ENCODE measurements at places on chromosomes 11 and 22. TPM values are rescaled to one million over a fixed set of nuclear protein-coding genes. Genes with fewer than 3 reads are reported as not detected.

- DNase-seq, result no peak
These were observed 48.2 kb downstream of the MOB2 start for GRCh38 chr11:1438261-1438966.

Gene TYR
- not detected for total RNA-seq

DNA sequence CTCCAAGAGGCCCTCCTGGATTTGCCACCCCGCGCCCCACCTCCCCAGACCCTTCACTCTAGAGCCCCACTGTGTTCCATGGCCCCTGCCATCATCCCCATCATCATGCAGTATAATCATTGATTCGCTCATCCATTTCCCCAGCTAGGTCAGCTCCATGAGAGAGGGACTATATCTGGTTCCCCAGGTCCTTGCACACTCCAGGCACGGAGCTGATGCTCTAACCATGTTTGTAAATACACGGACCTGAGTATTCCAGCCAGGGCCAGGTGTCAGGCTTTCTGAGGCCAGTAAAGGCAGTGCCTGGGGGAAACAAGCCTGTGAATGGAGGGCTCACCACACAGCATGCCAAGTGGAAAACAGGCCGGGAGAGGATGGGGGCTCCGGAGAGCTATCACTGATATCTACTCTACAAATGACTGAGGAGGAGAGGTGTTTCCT, 27.1 kb upstream of the OAF start:
- no peak for DNase-seq

- no peak for DNase-seq
These were observed 67.8 kb upstream of the CSNK2A3 start for GRCh38 chr11:11420899-11421285.

DNA sequence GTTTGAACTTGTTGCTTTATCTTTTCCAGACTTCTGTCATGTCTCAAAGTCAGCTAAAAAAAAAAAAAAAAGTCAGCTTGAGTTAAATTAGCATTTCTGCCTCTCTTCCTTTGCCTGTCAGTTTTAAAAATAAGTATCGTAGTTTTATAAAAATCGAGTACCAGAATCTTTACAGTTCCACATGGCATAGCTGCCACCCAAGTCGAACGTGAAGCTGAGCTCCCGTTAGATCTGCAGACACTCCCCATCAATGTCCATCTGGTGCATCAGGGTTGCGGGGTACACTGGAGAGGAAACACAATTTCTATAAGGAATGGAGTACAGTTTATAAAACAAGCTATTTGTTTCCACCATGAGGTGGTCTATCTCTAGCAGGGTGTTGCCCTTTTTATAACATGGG, 41.0 kb upstream of the CCND1 start:
- DNase-seq, result no peak

Gene OR51B6
- total RNA-seq, result not detected

GRCh38 chr11:120217941-120218694, 7.3 kb downstream of the OAF start:
- no peak for DNase-seq

Gene BRSK2
- 0.21 TPM for total RNA-seq

GRCh38 chr11:95605271-95605940, 184.2 kb downstream of the FAM76B start:
- no peak for DNase-seq

- DNase-seq, result no peak
These were observed 904 bp downstream of the C2CD3 start for GRCh38 chr11:74169738-74170458.

GRCh38 chr22:29856496-29856895, 18.4 kb upstream of the ASCC2 start:
- no peak for DNase-seq

Gene DAGLA
- 2.9 TPM for total RNA-seq

Gene PRODH
- total RNA-seq, result 0.43 TPM

Gene BEST1
- total RNA-seq, result 1.8 TPM

DNA sequence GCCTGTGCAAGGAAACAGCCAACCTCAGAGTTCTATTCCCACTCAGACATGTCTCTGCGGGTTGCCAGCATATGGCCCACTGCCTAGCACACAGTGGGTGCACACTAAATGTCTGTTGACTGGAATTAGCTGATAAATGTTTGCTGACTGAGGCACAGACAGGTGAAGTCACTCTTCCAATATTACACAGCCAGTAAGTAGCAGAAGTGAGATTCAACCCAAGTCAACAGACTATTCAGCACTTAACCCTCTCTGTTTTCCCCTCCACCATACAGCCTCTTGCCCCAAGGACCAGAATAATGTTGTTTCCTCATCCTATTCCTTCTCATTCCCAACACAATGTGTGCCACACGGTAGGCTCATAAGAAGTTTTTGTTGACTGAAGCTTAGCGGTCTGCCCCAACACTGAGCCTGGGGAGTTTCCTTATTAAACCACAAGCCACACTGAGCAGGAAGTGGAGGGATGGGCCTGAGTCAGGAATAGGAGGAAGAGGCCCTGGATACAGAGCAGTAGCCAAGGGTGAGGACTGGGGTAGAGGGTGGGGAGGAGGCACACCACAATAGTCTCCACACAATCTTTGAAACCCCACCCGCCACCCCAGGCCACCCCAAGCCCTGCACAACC, 15.7 kb upstream of the IL10RA start:
- DNase-seq, result no peak

DNA sequence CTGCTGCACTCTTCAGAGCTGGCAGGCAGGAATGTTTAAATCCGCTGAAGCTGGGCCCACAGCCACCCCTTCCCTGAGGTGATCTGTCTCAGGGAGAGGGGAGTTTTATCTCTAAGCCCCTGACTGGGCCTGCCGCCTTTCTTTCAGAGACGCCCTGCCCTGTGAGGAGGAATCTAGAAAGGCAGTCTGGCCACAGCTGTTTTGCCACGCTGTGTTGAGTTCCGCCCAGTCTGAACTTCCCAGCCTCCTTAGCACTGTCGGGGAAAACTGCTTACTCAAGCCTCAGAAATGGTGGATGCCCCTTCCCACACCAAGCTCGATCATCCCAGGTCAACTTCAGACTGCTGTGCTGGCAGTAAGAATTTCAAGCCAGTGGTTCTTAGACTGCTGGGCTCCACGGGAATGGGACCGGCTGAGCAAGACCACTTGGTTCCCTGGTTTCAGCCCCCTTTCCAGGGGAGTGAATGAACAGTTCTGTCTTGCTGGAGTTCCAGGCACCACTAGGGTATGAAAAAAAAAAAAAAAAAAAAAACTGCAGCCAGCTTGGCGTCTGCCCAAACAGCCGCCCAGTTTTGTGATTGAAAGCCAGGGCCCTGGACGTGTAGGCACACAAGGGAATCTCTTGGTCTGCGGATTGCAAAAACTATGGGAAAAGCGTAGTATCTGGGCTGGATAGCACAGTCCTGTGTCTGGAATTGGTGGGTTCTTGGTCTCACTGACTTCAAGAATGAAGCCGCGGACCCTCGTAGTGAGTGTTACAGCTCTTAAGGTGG, 127.4 kb downstream of the SPON1 start:
- peak; percentile 8 for DNase-seq

Gene INS
- not detected for total RNA-seq

GRCh38 chr22:48748860-48749554, 1078.7 kb downstream of the BRD1 start:
- DNase-seq, result no peak

Gene OR5AR1
- total RNA-seq, result not detected

Gene CSKMT
- 3.2 TPM for total RNA-seq

DNA sequence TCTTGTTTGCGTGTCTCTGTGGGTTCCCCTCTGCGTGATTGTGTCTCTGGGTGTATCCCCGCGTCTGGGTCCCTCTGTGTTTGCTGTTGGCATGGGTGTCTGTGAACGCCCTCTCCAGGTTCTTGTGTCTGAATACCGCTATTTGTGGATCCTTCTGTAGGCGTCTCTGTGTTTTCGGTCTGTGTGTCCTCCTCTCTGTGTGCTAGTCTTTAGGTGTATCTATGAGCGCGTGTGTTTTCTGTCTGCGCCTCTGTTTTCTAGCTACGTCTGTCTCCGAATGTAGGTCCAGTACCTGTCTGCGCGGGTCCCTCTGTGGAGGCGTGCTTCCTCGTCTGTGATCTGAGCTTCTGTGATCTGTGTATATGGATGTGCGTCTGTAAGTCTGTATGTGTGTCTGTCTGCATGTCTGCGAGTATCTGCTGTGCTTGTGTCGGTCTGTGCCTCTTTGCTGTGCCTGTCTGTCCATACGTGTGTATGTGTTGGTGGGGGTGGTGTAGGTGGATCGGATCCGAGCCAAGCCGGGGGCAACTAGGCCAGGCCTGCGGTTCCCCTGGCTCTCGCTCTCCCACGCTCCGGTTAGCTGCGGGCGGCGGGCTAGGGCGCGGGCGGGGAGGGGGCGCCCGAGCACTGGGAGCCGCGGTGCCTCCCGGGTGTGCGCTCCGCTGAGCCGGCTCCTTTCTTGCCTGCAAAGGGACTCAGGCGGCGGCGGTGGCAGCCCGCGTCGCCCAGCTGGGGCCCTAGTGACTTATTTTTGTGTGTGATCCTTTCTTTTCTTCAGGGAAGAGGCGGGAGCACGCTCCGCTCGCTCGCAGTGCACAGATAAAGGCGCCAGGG, 105.3 kb upstream of the E2F8 start:
- no peak for DNase-seq
